ENCODE measurements at places on chromosomes 2 and 18.

DNA sequence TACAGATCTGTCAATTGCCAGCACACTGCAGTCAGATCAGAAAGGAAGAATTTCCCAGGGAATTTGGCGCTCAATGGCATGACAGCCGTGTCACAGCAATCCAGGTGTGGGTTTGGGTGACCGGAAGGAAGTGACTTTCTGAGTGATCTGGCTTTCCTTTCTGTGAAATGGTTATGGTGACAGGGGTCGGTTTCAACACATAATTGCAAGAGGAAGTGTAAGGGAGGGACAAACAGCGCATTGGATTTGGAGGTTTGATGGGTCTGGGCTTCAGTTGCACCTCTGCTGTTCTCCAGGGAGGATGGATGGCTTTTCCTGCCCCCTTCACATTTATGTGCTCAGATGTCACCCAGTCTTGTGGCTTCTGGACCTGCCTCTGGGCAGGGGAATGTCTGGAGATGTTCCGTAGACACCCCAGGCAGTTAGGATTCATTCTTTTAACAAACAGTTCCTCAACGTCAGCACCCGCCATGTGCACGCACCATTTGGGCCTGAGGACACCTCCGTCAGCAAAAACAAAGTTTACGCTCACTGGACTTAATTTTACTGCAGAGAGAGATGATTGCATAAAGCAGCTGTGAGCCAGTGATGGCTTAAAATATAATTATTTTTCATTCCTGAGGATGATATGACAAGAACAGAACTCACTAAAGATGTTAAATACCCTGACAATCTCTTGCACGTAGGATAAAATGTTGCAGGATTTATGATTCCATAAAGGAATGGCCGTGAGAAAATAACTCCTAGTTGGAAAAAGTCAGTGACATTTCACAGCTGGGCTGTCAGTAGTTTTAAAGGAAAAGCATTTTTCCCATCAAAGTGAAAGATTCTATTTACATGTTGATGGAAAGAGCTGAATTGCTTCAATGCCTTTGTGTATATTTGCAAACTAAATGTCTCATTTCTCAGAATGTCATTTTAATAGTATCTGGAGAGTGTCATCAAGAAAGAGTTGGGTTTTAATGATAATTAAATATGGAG lies 36.9 kb downstream of the MBP start:
- DNase-seq, result no peak

DNA sequence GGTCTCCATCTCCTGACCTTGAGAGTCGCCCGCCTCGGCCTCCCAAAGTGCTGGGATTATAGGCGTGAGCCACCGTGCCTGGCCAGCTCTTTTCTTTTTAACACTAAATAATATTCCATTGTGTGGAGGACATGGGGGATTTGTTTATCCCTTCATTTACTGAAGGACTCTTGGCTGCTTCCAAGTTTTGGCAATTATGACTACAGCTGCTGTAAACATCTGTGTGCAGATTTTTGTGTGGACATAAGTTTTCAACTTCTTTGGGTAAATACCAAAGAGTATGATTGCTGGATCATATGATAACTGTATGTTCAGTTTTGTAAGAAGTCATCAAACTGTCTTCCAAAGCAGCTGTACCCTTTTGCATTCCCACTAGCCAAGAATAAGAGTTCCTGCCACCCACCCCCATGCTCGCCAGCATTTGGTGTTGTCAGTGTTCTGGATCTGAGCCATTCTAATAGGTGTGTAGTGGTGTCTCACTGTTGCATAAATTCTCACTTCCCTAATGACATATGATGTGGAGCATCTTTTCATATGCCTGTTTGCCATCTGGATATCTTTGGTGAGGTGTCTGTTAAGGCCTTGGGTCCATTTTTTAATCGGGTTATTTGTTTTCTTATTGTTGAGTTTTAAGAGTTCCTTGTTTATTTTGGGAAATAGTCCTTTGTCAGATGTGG lies 52.2 kb downstream of the TNFRSF11A start:
- no peak for DNase-seq

GRCh38 chr18:7147399-7147798 lies 29.8 kb upstream of the LAMA1 start:
- no peak for DNase-seq

GRCh38 chr2:55107436-55107835 lies 57.2 kb upstream of the RTN4 start:
- DNase-seq, result no peak

- DNase-seq, result no peak
Observed at GRCh38 chr18:22839340-22839821, 93.7 kb upstream of the RBBP8 start.

DNA sequence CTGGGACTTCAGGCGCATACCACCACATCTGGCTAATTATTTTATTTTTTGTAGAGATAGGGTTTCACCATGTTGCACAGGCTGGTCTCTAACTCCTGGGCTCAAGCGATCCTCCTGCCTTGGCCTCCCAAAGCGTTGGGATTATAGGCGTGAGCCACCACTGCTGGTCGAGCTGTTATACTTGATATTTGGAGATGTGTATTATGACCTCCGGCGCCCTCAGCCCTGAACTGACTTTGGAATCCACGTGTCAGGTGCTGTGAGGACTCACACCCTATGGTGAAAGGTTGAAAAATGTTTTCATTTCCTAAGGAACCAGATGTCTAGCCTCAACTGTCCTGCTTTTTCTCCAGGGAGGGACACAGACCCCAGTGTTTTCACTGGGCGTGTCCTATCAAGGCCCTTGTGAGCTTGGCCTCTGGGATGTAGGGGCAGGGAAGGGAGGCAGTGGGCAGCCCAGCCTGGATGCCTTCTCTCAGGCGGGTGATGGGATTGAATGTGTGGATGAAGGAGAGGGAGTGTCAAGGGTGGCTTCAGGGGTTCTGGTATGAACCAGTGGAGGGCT lies 56.4 kb upstream of the HAAO start:
- DNase-seq, result no peak

- no peak for DNase-seq
Observed at GRCh38 chr2:84631985-84632384, 115.7 kb downstream of the DNAH6 start.

GRCh38 chr18:27314996-27315395 lies 129.9 kb upstream of the CHST9 start:
- DNase-seq, result no peak

- DNase-seq, result no peak
Observed at GRCh38 chr2:176936410-176936809, 276.2 kb upstream of the HNRNPA3 start.

- DNase-seq, result no peak
Observed at GRCh38 chr2:84939426-84940087, 31.4 kb upstream of the KCMF1 start.

DNA sequence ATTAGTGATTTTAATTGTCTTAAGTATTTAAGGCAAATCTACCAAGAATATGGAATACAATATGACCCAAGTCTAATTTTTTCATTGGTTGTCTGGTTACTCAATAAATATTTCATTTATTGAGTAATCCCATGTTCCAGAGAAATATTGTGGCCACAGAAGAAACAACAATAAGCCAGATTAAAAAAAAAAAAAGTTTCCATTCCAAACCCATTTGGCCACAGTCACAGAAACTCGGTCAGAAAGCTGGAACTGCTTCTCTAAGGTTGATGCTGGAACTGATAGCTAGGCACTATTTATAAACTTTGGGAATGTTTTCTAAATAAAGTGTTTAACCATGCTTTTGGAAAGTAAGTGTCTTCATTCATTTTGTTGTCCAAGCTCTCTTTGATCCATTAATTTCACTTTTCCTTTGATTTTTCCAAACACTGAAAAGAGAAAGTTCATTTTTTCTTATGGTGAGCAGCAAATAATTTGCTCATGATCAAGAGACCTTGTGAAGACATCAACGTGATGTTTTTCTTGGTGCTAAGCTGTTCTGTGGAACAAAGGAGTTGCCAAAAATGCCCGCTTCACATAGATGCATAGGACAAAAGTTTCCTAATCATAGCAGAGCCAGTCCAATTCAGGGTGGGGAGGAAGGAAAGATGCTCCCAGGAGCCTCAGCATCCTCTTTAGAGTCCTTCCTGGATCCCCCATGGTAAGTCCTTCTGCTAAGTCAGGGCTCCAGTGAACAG lies 72.1 kb upstream of the CCBE1 start:
- DNase-seq, result no peak

GRCh38 chr18:62242955-62243354 lies 55.9 kb downstream of the RELCH start:
- DNase-seq, result no peak

DNA sequence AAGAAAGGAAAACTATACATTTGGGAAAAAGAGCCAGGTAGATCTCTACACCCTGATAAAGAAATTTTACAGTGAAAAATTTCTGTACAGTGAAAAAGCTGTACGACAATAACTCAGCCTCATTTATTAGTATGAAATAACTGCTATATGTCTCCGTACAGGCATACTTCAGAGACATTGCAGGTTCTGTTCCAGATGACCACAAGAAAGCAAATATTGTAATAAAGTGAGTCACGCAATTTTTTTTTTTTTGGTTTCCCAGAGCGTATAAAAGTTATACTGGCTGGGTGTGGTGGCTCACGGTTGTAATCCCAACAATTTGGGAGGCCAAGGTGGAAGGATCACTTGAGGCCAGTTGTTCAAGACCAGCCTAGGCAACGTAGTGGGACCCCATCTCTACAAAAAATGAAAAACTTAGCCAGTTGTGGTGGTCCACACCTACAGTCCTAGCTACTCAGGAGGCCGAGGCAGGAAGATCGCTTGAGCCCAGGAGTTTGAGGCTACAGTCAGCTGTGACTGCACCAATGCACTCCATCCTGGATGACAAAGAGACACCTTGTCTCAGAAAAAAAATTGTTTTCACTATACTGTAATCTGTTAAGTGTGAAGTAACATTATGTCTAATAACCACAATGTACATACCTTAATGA lies 28.2 kb upstream of the AMMECR1L start:
- no peak for DNase-seq

GRCh38 chr2:1051075-1051474 lies 100.4 kb downstream of the SNTG2 start:
- no peak for DNase-seq

DNA sequence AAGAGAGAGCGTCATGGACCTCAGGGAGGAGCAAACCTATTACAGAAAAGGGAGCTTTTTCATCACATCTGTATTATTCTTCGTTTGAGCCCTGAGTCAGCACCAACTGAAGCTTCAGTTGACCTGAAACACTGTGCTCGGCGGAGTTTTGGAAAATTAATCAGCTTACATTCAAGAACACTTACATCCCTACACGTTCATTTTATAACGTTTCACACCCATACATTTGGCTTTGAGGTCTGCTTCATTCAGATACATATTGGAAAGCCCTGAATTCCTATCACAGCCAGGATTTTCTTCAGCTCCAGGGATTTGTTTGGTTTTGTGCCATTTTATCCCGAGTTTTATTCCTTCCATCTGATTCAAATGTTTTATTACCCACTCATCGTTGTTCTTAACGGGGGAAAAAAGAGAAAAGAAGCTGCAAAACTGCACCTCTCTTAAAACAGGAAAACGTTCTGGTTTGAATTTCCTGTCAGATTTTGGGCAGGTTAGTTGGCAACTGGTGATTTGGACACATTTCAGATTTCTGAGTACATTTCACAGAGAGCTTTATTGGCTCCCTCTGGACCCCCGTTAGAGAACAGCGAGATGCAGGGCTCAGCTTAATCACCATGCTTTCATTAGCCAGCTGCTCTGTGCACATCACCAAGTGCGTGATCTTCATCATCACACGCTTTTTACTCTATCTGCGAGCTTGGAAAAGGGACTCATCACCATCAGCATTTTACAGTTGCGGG lies 88.8 kb downstream of the CDC42EP3 start:
- no peak for DNase-seq

- DNase-seq, result no peak
Observed at GRCh38 chr18:73835656-73836364, 311.8 kb downstream of the FBXO15 start.

- no peak for DNase-seq
Observed at GRCh38 chr18:54020156-54020745, 204.2 kb downstream of the MBD2 start.

GRCh38 chr2:3450385-3451010 lies 68.8 kb downstream of the ADI1 start:
- DNase-seq, result no peak

GRCh38 chr2:75221862-75222261 lies 22.5 kb upstream of the TACR1 start:
- no peak for DNase-seq

GRCh38 chr2:116859708-116860107 lies 954.8 kb upstream of the DDX18 start:
- DNase-seq, result no peak

- DNase-seq, result no peak
Observed at GRCh38 chr2:126936219-126936723, 37.6 kb downstream of the TEX51 start.

- DNase-seq, result no peak
Observed at GRCh38 chr2:146392186-146392585, 1452.6 kb upstream of the ACVR2A start.

- DNase-seq, result no peak
Observed at GRCh38 chr2:12796657-12797056, 79.9 kb downstream of the TRIB2 start.

- DNase-seq, result no peak
Observed at GRCh38 chr2:22126106-22126505, 1002.3 kb downstream of the TDRD15 start.

GRCh38 chr2:180195847-180196246 lies 188.8 kb upstream of the CWC22 start:
- DNase-seq, result no peak

DNA sequence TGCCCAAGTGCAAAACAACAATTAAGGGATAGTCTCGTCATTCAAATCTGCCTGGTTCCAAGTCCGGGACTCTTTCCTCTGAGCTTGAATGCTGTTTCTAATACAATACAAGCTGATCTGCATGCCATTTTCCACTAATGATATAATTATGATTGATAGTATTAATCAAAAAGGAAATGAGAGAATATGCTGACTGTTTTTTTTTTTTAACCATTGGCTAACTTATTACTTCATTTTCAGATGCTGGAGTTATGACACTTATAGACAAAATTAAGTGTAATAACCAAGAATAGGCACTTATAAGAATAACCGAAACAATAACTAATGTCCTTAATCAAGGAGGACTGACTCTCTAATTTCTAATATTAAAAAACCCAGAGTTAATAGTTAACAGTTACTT lies 343.6 kb downstream of the LPIN1 start:
- DNase-seq, result no peak

- no peak for DNase-seq
Observed at GRCh38 chr2:78290581-78291214, 734.8 kb upstream of the REG3G start.

DNA sequence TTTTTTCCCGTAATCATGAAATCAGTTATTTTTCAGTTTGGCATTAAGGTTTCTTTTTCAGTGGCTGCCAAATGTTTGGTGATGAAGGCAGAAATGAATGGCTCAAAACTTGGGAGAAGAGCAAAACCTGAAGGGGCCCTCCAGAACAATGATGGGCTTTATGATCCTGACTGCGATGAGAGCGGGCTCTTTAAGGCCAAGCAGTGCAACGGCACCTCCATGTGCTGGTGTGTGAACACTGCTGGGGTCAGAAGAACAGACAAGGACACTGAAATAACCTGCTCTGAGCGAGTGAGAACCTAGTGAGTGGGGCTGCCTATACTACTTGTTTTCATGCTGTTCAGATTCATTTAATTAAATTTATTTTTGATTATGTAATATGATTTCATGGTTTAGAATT lies 29.2 kb upstream of the MSH2 start:
- DNase-seq, result no peak

- DNase-seq, result no peak
Observed at GRCh38 chr2:95348609-95349567, 51.7 kb downstream of the KCNIP3 start.

GRCh38 chr2:167190053-167190452 lies 301.8 kb downstream of the XIRP2 start:
- DNase-seq, result no peak

Data from breast epithelium (tissue), 4 donors.